Globus pallidus (tissue), 1 donor: ENCODE measurements at places on chromosomes 2 and 18.

DNA sequence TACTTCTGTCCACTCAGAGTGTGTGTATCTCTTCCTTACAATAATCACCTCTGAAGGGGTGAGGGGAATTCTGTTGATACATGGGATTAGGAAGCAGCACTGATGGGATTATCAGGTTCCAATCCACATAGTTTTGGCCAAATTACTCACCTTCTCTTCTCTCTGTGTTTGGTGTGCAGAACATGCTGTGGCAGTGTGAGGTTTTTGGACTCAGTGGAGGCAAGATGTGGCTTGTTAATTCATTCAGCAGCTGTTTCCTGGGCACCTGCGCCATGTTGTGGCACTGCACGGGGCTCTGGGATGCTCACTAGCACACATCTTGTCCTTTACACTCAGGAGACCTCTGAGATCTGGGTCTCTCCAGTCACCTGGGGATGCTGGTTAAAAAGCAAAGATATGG is 350.3 kb upstream of the HS6ST1 start:
- no peak for DNase-seq

GRCh38 chr2:142536492-142536891 is 341.0 kb upstream of the KYNU start:
- DNase-seq: no peak

DNA sequence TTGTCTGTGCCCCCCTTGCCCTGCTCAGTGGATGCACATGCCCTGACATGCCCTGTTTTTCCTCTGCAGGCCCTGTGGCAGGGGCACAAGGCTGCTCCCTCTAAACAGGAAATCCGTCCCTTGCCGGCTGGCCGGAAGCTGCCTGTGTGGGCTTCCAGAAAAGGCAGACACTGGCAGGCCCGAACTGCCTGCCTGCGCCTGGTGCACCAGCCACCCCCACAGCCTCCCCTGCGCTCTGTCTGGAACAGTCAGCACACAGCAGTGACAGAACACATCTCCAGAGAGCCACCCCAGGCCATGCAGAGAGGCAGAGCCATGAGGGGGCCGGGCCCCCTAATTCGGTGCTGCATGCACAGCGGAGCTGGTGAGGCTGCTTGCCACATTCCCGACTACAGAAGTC is 33.5 kb downstream of the LOXHD1 start:
- no peak for DNase-seq

DNA sequence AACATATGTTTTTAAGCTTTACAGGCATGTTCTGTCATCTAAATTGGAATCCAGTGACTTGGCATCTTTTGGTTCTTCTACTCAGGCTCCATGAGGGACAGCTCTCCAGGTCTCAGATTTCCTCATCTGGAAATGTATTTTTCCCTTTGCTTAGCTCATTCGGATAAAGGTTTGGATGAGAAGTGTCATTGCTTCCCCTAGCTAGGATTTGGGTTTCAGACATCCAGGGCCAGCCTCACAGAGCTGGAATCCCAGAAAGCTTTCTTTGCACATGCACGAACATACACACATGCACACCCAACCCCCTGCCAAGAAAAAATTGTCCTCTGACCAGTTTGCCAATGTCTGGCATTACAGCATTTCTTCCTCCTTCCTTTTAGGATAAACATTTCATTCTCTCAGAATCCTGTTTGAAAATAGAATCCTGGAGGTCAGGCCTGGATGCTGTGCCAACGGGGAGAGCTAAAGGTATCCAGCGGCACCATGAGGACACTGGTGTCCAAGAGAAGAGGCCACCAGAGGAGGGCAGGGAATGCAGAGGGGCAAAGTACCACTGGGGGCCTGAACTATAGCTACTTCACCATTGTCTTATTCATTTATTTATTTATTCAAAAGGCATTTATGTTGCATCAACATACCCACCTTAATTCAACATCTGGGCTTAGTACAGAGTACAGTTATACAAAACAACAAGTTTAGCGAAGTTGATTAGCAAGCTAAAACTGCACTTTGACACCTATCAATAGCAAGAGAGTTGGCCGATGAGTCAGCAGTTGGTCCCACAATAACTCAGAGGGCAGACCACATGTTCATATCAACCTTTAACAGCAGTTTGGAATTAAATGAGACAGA is 97.9 kb upstream of the ATL2 start:
- DNase-seq: no peak

DNA sequence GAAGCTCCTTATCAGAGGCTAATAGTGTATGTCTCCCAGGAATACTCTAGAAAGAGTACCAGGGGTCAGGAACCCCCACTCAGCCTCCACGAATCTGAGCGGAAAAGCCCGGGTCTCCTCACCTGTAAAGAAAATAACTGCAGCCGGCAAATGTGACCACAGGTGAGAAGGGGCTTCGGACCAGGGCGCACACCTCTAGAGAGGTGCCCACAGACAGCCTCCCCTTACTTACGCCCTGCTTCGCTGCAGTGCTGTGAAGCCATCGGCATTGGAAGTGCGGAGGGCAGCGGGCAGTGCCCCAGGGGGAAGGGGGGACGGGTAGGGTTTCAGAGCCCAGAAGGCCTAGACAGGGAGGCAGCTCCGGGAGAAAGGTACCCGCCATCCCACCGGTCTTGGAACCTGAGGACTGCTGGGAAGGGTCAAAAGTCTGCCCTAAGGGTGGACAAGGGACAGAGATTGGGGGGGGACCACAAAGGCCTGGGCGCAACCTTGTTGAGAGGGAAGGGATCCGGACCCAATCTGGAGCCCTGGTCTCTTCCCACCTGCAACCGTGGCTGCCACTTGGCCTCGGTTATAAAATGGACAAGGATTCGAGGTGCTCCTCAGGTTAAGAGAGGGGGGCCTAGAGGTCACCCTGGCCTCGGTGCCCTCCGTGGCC is 642 bp upstream of the STEAP3 start:
- DNase-seq: no peak

- DNase-seq: no peak
Observed at GRCh38 chr2:27150639-27151230, 1.9 kb downstream of the TCF23 start.

DNA sequence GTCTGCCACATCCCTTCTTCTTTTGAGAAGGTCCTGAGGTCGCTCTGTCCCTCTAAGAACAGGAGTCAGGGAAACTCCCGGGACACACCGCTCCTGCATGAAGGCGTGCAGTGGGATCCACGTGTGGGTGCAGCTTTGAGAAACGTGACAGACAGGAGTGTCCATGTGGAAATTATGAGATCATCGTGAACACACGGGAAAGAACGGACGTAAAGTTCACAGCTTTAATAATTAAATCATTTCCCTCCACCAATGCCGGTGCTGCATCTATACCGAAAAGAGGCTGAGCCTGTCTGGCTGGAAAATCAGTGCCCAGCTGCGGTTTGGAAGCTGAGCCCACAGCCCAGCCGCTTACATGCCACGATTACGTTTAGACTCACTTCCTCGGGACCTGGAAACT is 372.4 kb upstream of the SALL3 start:
- DNase-seq: no peak

GRCh38 chr2:149716687-149717086 is 129.1 kb upstream of the MMADHC start:
- DNase-seq: no peak

DNA sequence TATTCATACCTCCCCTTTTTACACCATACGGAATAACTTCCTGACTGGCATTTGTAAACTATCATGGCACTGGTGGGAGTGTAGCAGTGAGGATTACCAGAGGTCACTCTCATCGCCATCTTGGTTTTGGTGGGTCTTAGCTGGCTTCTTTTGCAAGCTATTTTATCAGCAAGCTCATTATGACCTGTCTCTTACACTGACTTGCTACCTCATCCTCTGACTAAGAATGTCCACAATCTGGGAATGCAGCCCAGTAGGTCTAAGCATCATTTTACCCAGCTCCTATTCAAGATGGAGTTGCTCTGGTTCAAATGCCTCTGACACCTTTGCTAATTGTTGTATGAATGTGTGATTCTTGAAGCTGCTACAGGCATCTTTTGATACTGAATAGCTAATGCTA is 950.8 kb upstream of the SLC39A10 start:
- no peak for DNase-seq

DNA sequence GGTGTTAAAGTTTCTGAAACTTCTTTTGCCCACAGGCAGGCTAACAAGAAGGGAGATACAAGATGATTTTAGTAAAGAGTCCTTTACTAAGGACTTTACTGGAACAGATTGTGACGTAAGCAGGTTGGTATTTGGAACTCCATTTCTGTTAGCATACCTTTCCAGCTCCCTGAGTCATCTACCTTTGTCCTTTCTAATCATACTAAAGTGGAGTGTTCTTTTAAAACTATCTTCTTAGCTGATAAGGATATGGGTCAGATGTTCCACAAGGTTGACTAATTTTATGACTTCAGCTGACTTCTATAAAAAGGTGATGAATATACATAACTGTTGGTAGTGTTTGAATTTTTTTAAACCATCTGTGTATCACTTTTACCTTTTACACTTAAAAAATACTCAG is 21.1 kb downstream of the UGP2 start:
- DNase-seq: no peak

GRCh38 chr2:232683368-232683767 is 13.8 kb upstream of the GIGYF2 start:
- no peak for DNase-seq

DNA sequence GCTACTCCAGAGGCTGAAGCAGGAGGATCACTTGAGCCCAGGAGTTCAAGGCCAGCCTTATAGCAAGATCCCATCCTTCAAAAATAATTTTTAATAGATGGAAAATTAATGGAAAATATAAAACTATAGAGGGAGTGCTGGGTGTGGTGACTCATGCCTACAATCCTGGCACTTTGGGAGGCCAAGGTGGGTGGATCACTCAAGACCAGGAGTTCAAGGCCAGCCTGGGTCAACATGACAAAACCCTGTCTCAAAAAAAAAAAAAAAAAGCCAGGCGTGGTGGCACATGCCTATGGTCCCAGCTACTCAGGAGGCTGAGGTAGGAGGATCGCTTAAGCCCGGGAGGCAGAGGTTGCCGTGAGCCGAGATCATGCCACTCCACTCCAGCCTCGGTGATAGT is 48.0 kb downstream of the AP1S3 start:
- no peak for DNase-seq

- no peak for DNase-seq
Observed at GRCh38 chr2:51813247-51813646, 781.3 kb upstream of the NRXN1 start.

GRCh38 chr2:239122421-239123110 is 274.7 kb downstream of the TWIST2 start:
- no peak for DNase-seq

- DNase-seq: no peak
Observed at GRCh38 chr2:28564346-28564745, 68.5 kb downstream of the PLB1 start.

- DNase-seq: no peak
Observed at GRCh38 chr2:74011246-74011645, 26.5 kb downstream of the TET3 start.

DNA sequence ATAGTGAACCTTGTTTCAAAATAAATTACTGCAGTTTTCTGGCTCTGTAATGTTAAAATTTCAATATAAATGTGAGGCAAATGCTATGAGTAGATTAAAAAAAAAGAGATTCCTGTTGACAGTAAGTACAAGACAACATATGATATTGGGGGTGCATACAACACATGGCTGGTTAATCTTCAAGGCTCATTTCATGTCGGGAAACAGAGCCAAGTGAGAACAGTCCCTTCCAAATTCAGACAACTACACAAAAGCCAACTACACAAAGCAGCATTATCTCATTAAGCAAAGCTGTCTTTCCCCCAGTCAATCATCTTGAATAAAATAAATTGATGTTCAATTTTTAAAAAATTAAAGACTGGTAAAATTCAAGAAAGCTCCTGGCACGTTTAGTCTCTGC is 549.2 kb downstream of the CCDC85A start:
- DNase-seq: no peak

DNA sequence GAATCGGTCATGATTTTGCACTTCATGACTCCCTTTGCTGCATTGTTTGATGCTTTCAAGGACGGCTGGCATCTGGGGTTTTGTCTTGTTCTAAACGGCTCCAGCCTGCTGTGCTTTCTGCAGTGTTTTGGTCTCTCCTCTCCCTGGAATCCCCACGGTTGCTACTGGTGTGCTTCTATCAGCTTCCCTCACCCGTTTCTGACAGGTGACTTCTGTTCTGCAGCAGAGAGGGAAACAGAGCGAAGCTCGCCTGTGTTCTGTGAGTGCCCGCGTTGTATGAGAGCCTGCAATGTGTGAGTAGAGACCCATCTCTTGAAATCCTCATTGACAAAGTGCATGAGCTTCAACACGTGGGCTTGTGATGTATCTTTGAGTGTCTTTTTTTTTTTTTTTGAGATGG is 102.8 kb downstream of the DCDC2C start:
- no peak for DNase-seq

DNA sequence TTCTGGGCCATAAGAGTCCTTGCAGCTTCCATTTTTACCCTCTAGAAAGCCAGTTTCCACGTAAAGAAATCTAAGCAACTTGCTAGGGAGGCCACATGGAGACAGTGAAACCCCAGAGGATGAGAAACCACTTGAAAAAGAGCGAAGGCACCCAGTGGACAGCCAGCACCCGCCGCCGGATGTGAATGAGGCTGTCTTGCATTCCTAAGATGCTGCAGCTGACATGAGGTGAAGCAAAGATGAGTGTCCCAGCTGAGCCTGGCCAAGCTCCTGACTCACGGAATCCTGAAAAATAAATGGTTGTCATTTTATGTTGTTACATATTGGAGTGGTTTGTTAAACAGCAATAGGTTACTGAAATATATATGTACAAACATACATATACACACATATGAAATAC is 65.9 kb upstream of the STPG4 start:
- no peak for DNase-seq

DNA sequence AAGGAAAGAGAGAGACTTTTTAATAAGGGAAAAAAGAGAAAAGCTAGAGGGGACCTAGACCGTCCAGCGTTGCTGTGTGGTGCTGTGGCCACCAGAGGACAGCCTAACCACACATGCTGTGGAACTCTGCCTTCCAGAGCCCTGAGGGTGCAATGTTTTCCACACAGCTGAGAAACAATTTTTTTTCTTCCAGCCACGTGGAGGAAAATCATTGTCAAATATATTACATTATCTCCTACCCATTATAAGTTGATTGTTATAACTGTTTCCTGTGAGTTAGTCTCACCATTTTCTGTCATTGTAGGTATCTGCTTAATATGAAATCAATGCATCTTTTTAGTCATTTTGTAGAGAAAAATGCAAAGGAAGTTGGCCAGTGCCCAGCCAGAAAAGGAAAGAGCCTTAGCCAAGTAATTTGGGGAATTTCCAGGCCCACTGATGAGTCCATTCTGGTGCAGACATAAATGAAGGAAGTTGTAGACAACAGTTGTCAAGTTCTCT is 5.9 kb upstream of the MRPL19 start:
- peak; percentile 69 for DNase-seq

- DNase-seq: no peak
Observed at GRCh38 chr2:218892693-218893348, 12.2 kb downstream of the WNT10A start.

- DNase-seq: no peak
Observed at GRCh38 chr2:238790126-238790832, 57.6 kb upstream of the TWIST2 start.

GRCh38 chr18:9017905-9018227 is 84.6 kb upstream of the NDUFV2 start:
- DNase-seq: no peak

DNA sequence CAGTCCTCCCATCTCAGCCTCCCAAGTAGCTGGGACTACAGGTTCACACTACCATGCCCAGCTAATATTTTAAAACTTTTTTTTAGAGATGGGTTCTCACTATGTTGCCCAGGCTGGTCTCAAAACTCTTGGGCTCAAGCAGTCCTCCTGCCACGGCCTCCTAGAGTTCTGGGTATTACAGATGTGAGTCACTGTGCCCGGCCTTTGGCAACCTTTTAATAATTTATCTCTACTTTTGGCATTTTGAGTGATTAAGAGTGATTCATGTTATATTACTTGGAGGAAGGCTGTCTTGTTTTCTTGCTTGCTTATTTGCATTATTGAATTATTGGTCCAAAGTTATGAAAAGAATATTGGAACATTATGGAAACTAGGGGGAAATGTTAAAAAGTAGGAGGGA is 24.3 kb downstream of the NCOA1 start:
- DNase-seq: no peak
